Caco-2 (cell line): ENCODE measurements at places on chromosomes 1 and 21.

- no peak for DNase-seq
Observed at GRCh38 chr1:157028674-157029073, 16.9 kb downstream of the ARHGEF11 start.

DNA sequence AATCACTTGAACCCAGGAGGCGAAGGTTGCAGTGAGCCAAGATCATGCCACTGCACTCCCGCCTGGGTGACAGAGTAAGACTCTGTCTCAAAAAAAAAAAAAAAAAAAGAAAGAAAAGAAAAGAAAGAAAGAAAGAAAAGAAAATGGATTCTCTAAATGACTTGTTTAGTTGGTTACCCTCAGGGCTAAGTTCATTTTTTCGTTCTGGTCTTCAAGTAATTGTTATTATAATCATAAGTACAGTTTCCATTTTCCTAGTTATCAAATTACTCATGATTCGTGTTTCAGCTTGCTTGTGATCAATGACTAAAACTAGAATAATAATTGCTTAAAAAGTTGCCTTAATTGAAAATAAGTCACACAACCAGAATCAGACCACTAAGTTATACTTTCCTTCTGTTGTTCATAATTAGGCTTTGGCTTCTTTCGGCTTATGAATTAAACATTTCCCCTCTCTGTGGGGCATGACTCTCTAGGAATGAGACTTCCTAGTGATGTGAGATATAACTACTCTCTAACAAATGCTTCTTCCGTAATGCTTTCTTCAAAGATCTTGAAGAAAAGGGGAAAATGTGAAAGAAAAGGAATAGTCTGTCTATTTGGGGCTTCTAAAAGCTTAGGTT lies 9.6 kb upstream of the RLF start:
- no peak for DNase-seq

DNA sequence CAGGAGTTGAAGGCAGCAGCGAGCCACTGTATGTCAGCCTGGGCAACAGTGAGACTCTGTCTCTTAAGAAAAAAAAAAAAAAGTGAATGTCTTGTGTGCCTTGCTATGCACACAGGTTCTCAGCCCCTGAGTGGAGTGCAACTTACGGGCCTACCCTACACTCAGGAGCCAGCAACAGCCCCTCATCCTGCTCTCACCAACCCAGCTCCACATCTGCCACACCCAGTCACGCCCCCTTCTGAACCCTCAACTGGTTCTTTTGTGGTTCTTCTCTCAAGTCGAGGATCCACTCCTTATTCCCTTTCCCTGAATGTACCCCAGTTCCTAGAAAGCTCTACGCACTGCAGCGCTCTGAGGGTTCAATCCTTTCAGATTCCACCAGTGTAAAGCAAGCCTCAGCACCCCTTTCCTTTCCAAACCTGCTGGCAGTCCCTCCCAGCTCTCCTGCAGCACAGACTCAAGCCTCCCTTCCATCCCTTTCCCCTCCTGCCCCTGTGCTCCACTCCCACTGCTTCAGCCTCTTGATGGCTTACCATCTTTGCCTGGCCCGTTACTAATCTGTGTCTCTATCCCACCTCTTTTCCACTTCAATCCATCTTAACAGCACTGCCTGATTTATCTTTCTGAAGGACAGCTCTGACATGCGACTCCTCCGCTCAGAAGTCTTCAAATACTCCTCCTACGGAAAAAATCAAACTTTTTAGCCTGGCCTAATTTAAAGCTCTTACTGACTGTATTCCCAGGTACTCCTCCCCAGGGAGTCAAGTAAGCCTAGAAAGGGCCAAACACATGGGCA lies 38.1 kb downstream of the GNB1 start:
- DNase-seq: no peak

DNA sequence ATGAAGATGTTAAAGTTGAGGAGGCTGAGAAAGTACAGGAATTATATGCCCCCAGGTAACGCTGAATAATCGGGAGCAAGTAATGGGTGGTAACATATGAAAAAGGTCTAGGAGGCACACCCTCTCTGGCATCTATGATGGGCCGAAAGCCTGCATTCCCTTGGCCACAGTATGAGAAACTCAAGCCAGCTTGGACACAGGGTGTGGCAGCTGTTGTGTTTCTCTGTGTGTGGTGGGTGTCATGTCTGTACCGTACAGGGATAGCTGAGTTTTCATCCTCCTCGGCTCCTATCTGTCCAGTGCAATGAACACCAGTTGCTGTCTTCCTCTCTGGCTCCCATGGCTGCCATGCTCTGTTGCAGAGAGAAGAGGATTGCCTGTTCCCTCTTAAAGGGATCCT lies 32.9 kb downstream of the NBPF3 start:
- DNase-seq: no peak

GRCh38 chr21:39141502-39141901 lies 41.7 kb downstream of the PSMG1 start:
- no peak for DNase-seq
